ENCODE measurements at places on chromosomes 11 and 22.

- no peak for DNase-seq
Measured at GRCh38 chr11:115598257-115598901, 94.2 kb upstream of the CADM1 start.

DNA sequence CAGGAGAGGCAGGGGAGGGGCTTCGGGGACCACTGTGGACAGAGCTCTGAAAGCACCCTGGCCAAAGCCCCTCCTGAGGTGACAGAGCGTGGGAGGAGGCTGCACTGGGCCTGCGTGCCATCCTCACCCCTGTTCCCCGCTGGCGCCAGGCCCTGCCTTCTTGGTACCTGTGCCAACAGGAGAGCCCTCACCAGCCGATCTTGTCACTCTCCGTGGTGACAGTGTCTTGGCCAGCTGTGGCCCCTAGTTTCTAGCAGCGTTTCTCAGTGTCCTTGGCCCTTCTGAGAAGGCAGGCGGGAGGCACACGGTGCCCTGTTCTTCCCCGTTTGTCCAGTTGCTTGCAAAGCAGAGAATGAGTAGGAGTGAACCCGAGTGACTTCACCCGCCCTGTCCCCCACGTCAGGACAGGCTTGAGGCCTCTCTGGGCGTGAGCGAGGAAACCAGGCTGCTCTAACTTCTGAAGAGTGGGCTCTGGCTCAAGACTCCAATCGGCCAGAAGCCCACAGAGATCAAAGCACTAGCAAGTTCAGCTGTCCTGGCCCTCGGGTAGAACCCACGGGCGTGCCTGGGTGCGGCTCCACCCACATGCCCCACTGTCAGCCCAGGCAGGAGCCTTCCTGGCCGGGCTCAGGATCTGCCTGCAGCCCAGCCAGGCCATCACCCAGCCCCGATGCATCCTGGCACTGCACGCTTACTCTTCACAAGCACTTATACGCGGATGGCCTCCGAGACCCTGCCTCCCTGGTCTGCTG, 60.2 kb upstream of the EMID1 start:
- no peak for DNase-seq

- no peak for DNase-seq
Measured at GRCh38 chr11:44607987-44608386, 42.5 kb downstream of the CD82 start.

DNA sequence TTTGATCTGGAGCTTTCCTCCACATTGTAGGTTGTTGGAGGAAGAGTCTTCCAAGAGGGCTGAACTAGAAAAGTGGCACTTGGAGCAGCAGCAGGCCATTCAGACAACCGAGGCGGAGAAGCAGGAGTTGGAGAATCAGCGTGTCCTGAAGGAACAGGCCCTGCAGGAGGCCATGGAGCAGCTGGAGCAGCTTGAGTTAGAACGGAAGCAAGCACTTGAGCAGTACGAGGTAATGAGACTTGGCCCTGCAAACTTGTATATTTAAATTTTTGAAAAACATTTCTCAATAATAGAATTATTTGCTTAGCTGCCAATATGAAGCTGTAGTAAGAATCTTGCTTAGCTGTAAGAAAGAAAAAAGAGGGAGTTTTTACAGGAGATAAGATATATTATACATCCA, 84.0 kb downstream of the SWAP70 start:
- DNase-seq, result no peak

DNA sequence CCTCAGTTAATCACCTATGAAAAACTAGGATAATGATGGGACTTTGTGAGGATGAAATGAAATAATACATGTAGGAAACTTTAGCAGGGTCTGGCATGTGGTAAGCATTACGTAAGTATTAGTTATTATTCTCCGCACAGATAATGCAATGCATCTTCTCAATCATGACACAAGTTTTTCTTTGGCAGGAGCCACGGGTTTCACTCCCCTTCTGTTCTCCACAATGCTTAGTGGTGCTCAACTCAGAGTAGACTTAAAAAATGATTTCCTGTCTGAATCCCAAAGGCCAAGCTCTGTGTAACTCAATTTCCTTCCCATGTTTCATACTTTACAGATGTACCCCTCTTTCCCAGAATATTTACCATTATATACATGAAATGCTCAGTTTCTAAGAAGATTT, 82.9 kb downstream of the CCDC34 start:
- no peak for DNase-seq

DNA sequence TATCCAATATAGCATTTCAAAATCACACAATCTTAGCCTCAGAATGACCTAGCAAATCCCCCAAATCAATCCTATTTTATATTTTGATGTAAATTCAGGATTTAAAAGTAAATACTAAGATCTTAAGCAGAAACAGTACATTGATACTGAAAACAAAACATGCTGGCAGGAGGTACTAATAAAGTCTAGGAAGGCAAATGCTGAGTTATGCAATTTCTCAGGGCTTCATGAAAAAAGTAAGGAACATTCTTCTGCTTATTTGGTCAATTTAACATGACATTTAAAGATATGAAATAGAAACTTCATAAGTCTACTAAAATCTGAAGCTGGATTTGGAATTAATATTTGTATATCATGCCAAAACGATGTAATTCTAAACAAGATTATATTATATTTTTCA, 153.3 kb downstream of the SWAP70 start:
- no peak for DNase-seq

DNA sequence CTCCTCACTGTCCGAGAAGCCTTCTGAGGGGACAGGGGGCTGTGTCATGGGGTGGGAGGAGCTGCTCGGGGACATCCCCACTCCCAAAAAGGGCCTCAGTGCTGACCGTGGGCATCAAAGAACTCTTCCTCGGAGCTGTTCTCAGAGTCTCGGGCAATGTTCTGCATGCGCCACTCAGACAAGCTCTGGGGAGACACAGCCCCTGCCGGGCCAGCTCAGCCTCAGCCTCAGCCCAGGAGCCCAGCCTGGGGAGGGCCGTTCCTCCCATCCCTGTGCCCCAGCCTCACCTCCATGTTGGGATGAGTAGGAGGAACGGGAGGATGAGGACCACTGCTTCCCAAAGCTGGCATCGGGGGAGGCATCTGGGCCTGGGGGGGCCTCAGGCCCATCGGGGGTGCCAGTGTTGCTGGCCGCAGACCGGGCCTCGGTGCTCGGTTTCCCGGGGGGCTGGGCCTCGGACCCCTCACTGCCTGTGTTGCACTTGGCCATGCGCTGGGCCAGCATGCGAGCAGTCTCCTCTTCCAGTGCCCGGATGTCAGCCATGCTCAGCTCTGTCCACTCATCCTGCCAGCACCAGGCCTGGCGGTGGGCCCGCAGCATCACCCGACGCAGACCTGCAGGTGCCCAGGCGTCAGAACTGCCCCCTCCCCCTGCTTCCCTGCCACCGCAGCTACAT, 5.2 kb downstream of the PITPNM1 start:
- no peak for DNase-seq

GRCh38 chr11:93908689-93909088, 58.3 kb upstream of the VSTM5 start:
- DNase-seq, result no peak

Measured in midbrain (tissue), 1 donor.